ENCODE measurements at places on chromosomes 2 and 18.
A peak's percentile ranks its signal among the peaks of the same experiment; 100 is the strongest.

DNA sequence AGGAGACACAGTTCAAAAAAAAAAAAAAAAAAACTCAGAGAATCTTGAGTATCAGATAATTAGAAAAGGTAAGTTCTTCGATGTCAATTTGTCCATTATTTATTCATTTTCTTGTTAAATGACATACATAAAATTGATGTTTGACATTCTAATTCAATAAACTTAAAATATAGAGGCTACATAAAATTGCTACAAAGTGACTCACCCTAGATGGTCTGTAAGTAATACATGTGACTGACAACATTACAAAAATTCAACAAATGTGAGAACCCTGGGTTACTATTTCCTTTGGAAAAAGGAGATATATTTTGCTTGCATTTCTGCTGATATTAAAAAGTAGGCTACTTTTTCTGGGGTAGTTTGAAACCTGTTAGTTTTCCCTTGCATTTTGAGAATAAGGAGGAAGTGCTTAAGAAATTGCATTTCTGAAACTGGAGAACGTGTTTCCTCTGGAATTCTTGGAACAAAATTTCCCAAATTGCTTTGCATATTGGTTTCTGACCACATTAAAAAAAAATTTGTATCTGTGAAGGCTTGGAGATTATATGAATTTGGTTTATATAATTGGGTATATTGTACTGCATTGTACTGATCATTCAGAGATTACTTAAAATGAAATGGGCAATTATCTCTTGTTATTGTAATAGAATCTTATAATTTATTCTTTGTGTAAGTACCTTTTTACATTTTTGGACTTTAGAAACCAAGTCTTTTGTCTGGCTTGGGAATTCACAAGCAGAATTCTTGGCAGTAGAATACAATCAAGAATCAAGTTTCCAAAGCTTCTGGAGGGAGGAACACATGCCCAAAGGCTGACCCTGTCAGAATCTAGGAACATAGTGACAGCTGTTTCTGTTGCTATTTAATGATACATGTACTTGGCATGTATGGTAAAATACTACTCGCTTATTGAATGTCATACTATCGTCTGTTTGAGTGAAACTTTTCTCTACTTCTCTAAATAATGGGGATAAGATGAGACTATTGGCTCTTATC is 106.1 kb downstream of the DSEL start:
- DNase-seq: no peak

DNA sequence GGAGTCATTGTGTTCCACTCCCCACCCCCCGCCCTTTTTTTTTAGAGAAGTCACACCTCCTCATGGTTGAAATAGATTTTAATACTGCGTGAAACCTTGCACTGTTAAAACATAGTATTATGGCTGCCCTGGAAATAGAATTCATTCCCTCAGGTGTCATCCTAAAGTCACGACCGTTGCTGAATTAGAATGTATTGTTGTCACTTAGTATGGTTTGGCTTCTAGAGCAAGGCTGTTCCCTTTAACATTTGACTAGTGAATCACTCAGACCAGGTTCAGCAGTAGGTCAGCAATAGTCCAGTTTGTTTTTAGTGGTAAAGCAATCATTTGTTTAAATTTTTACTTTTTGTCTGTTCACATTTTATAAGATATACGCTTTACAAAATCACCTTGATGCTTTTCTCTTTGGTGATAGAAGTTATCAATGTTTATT is 1.2 kb downstream of the BABAM2 start:
- DNase-seq: no peak

DNA sequence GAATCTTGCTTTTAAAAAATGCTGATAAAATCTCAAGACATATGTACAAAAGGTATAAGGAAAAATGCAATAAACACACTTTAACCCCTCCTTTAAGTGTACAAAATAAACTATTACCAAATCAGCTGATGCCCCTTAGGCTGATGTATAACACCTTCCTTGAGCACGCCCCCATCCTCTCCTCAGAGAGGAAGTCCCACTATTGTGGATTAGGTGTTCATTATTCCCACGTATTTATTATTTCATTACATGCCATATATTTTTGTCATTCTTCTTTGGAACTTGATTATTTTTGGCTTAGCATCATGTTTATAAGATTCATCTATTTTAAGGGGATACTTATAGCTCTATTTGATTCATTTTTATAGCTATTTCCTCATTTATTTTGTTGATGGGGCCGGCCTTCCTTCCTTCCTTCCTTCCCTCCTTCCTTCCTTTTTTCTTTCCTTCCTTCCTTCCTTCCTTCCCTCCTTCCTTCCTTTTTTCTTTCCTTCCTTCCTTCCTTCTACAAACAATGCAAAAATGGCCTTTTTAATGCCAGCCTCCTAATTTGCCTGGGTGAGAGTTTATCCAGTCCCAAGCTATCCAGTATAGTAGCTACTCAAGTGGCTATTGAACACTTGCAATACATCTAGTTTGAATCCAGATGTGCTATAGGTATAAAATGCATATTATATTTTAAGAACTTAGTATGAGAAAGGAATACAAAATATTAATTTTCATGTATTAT is 4.0 kb downstream of the SERPINB13 start:
- no peak for DNase-seq

DNA sequence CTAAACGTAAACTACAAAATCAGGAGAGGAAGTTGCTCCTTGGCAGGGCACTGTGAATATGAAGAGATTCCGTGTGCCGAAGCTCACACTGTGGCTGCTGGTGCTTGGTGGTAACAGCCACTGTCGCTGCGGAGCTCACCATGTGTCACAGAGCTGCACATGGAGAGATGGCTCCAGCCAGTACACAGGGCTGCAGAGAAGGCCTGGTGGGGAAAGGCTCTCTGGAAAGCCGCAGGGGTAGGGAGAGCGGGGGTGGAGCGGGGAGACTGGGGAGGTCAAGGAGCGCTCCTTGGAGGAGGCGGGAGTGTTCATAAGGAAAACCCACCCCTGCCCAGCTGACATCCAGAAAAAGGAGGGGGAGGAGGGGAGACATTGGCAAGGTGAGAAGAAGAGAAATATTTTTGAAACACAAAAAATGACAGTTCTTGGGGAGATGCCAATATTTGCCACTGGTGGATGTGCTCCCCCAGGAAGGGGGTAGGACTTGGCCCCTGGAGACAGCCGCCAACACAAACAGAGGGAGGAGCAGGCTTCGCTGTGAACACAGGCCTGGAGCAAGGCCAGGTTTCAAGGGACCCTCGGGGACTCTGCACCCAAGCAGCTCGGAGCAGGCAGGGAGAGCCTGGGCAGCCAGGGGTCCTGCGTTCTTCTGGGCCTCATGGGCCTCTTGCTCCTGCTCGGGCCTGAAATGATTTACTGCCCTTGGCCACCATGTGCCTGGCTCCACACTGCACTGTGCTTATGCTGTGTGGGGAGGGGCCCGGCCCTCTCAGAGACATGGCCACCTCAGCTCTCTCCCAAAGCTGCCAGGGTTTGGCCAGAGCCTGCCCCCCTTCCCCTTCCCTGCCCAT is 102.6 kb upstream of the GLI2 start:
- DNase-seq: no peak

GRCh38 chr2:239253701-239254436 is 147.0 kb downstream of the HDAC4 start:
- DNase-seq: no peak

DNA sequence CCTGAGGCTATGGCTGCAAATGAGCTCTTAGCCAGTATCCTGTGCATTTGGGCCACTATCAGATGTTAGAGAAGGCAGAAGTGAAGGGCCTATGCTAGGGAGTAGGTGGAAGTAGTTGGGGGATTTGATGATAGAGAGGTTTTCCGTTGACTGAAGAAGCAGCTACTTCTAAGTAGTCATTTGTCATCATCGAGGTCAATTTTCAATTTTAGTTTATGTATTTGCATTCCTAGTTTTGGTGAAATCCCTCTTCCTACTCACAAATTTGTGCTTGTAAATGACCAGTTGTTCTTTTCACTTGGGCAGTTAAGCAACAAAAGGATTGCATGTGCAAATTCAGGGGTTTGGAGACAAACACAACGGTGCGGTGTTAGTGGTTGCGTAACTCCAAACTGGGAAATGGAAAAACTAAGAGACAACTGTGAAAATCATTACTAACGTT is 48.5 kb upstream of the PELI1 start:
- DNase-seq: no peak

DNA sequence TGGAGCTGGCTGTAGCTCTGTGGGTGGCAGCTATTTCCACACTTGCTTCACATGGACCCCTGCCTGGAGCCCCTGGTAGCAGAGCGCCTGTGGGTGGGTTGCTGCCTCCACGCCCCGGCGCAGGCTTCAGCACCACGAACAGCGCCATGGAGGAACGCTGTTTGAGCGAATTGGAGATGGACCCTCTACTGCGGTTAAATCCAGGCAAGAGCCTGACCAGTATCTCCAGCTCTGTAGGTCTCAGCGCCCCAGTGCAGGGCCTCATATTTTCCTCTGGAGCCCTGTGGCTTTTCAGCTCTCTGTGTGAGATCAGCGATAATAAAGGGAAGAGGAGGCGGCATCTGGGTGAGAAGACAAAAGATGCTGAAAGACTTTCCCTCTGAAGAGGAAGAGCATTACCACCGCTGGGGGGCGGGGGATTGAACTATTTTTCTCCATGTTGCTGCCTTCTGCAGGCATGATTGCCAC is 12.0 kb downstream of the ONECUT2 start:
- DNase-seq: no peak

DNA sequence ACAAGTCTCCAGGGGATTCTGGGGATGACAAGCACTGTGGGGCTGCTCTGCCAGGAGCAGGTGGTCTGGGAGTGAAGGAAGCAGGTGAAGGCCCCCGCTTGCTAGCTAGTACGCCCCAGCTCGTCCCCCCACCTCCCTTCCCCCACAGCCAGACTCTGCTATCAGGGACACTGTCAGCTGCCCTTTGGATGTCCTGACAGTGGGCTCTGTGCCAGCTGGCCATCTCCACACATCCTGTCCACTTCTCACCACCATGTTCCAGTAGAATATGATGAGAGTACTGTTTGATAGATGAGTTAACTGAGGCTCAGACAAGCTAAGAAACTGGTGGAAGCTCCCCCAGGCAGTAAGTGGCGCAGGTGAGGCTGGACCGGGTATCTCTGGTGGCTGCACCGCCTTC is 276.2 kb downstream of the CELF4 start:
- no peak for DNase-seq

GRCh38 chr2:203673933-203674332 is 32.5 kb upstream of the CD28 start:
- DNase-seq: peak; percentile 27

GRCh38 chr2:136107051-136108033 is 10.6 kb downstream of the CXCR4 start:
- DNase-seq: no peak

DNA sequence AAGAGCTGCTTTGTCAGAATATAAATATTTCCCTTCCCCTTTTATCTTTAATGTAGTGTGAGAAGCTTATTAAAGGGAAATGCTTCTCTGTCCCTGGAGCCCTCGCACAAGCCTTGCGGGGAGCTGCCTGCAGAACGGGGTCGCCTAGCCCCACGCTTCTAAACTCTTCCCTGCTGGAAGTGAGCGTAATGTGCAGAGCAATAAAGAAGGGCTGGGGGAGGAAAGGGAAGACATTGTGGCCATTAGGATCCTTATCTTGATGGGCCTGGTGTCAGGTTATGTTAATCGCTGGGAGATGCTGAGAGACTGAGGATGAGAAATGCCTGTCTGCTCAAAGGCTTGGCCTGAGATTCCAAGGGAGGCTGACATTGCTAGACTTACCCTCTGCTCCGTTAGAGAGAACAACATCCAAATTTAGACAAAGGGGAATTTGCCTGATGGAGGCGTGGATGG is 18.9 kb upstream of the FZD7 start:
- no peak for DNase-seq

DNA sequence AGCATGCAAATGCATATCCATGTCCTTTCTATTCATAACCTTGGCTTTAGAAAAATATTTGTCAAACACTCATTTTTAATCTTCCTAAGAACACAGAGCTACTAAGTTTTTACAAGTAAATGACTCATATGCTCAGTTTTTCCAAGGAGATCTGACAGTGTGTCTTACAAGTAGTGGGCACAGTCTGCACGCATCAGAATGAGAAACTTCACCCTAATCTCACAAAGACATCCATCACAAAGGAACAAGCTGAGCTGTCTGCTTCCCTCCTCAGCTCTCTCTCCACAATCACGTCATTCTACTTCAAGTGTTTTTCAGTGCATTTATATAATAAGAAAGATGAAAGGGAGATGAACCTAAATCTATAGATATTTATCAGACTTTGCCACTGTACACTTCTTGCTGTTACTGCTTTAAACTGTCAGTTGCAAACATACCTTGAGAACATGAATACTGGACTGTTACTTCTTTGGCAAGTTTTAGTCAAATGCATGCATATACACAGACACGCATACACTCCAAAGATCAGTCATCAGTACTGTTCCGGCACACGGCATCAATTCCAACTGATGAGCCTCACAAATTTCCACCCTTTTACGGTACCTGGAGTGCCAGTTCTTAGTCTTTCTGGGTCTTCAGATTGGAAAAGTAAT is 75.7 kb downstream of the RBMS1 start:
- DNase-seq: no peak

- DNase-seq: no peak
Measured at GRCh38 chr18:67705748-67706147, 189.2 kb upstream of the DSEL start.

DNA sequence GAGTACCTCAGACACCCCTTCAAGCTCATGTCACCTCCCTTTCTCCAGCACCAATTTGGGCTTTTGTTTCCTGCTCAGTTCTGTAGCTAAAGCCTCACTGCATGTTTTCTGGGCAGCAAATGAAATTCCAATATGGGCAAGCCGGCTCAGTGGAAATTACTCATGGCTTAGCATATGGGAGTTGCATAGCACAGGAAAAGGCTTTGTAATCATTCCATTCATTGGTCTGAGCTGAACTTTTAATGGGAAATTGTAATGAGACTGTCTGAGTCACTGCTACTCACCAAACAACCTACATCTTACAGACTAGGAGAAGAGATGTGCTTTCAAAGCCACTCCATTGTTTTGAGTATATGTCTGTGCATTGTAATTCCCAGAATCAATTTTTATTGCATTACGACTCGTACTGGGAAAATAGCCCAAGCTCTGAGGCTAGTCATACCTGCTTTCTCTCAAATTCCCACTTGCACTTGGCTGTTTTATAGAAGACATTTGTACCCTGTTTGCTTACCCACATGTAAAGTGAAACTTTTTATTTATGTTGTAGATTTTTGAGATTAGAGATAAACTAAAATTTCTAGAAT is 139.5 kb upstream of the LRATD1 start:
- no peak for DNase-seq

- no peak for DNase-seq
Measured at GRCh38 chr2:203790134-203790852, 77.3 kb upstream of the CTLA4 start.

DNA sequence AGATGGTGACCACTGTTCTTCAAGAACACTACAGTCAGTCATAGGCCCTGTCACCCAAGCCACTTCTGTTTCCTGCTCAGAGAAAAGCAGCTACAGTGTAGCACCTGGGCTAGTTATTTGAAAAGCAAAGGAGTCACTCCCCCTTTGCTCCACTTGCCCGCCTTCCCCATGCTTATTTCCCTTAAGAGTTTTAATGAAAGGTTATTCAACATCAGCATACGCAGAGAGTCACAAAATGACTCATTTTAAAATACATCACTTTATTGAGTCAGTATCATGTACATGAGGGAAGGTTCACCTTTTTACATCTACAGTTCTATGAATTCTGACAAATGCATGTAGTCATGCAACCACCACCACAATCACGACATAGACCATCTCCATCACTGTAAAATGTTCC is 71.3 kb downstream of the TNFRSF11A start:
- DNase-seq: no peak
